Spinal cord (tissue), 10 donors: ENCODE measurements at places on chromosomes 16 and 17. TPM values are rescaled to one million over a fixed set of nuclear protein-coding genes. Genes with fewer than 3 reads are reported as not detected.

DNA sequence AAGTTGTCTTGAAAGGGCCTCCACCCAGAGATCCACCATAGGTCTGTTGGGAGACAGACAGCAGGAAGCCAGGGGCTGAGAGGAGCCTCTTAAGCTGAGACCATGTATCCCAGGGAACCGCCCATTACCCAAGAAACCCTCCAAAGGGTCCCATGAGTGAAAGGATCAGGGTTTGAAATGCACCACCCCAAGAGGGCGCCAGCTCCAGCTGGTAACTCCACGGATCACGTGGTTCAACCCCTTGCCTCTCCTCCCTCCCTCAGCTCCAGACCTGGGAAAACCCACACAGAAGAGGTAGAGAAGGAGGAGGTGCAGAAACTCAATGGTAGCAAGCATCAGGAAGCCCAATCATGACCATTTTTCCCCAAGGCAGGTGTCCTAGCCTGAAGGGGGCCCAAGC is 148.7 kb downstream of the AIPL1 start:
- H3K27ac ChIP-seq = no peak overlapping the region
- H3K27me3 ChIP-seq = no peaks in the 10 kb centered on the region
- no peaks in the 10 kb centered on the region for H3K36me3 ChIP-seq
- DNase-seq = no peak
- no peak overlapping the region for H3K4me3 ChIP-seq

The PRSS8 gene
- 0.94 TPM for total RNA-seq

GRCh38 chr17:3814361-3814760 is 13.4 kb upstream of the ITGAE start:
- H3K27me3 ChIP-seq = no peaks in the 10 kb centered on the region
- DNase-seq = no peak
- H3K4me1 ChIP-seq = no peaks in the 10 kb centered on the region
- no peak overlapping the region for H3K27ac ChIP-seq

The CDC6 gene
- 6.7 TPM for total RNA-seq

- H3K27ac ChIP-seq = no peak overlapping the region
- no peak for DNase-seq
- H3K36me3 ChIP-seq = peaks cover 85% of the 10 kb centered on the region
- no peak overlapping the region for H3K4me3 ChIP-seq
- H3K27me3 ChIP-seq = no peaks in the 10 kb centered on the region
Observed at GRCh38 chr17:2691965-2692780, 19.4 kb downstream of the CLUH start.

The ANKFY1 gene
- total RNA-seq = 51.5 TPM

GRCh38 chr16:30663820-30664219 is 5.6 kb downstream of the FBRS start:
- no peak overlapping the region for H3K27ac ChIP-seq
- no peak overlapping the region for H3K4me3 ChIP-seq
- H3K27me3 ChIP-seq = no peaks in the 10 kb centered on the region
- H3K4me1 ChIP-seq = peaks cover 34% of the 10 kb centered on the region
- no peak for DNase-seq

GRCh38 chr16:57308041-57308440 is 23.6 kb upstream of the PLLP start:
- no peak overlapping the region for H3K4me3 ChIP-seq
- peaks cover 8% of the 10 kb centered on the region for H3K4me1 ChIP-seq
- no peak overlapping the region for H3K27ac ChIP-seq
- no peaks in the 10 kb centered on the region for H3K27me3 ChIP-seq
- H3K36me3 ChIP-seq = no peaks in the 10 kb centered on the region

The CCR7 gene
- 0.11 TPM for total RNA-seq

The CES3 gene
- total RNA-seq = 2.1 TPM

DNA sequence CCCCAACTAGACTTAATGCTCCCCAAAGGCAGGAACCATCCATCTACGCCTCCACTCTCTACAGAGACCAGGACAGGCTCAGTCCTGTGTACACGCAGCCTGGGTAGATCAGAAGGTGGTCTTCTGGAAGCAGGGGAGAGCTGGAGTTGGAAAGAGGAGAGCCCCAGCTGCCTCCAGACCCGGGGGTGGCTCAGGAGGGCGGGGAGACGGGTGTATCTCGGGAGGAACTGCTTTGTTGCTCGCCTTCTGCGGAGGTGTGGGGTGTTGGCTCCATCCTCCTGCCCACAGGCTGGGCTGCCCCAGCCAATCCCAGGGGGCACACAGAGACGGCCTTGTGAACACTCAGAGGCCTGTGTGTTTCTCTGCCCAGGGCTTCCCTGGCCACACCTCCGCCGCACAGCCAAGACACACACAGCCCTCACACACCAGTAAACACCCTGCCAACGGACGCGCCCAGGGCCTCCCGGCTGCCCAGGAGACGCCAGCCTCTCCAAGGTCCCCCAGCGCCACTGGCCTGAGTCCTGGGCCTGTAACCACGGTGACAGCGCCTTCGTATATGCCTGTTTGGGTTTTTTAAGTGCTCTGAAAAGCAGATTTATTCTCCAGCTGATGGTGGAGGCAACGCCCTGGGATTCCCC is 143.4 kb upstream of the CDC42EP4 start:
- DNase-seq = peak; percentile 67
- no peak overlapping the region for H3K27ac ChIP-seq

DNA sequence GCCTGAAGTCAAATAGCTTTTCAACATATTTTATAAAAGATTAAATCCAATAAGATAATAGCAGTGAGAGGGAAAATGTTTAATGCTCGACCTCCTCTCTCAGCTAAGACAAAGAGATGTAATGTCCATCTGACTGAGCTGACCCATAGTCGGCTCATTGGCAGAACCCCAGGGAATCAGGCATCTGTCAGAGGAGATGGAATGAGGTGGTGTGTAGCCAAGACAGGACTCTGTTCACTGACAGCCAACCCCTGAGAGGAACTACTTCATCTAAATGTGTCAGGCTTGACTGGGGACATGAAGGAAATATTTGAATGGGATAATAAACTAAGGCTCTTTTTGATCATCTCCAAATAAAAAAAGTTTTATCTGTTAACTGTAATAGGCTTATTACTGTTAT is 188.0 kb downstream of the CDH11 start:
- H3K27ac ChIP-seq = no peak overlapping the region
- no peak overlapping the region for H3K4me3 ChIP-seq
- DNase-seq = peak; percentile 23
- H3K36me3 ChIP-seq = no peaks in the 10 kb centered on the region
- no peaks in the 10 kb centered on the region for H3K27me3 ChIP-seq

The ITGAX gene
- 2.8 TPM for total RNA-seq

DNA sequence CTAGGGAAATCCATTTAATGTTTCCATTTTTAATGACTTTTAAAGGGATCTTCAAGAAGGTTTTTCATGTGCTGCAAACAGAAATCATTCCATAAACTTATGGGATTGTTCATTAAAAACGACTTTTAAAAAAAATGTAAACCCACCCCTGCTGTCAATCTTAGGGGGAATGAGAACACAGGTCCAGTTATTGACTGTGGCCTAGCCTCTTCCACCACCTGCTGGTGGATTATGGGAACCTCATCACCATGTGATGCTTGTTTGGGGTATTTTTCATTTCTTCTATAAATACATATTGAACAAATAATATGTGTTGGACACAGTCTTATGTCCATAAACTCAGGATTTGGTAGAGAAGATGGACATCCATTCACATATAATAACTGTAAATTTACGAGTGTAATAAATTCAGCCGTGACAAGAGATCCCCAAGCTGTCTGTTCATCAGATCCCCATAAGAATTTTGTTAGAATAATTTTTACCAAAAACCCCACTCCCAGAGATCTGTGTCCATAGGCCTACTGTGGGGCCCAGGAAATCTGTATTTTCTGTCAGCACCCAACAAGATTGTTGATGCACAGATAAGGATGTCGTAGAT is 42.0 kb upstream of the TMC5 start:
- no peak overlapping the region for H3K4me3 ChIP-seq
- no peaks in the 10 kb centered on the region for H3K36me3 ChIP-seq
- H3K27ac ChIP-seq = no peak overlapping the region
- H3K27me3 ChIP-seq = no peaks in the 10 kb centered on the region
- DNase-seq = peak; percentile 89

- H3K27ac ChIP-seq = no peak overlapping the region
- H3K4me1 ChIP-seq = peaks cover 51% of the 10 kb centered on the region
- no peak for DNase-seq
- no peak overlapping the region for H3K4me3 ChIP-seq
- no peaks in the 10 kb centered on the region for H3K27me3 ChIP-seq
- H3K36me3 ChIP-seq = peaks cover 84% of the 10 kb centered on the region
Observed at GRCh38 chr17:78970834-78971755, 8.6 kb downstream of the LGALS3BP start.

DNA sequence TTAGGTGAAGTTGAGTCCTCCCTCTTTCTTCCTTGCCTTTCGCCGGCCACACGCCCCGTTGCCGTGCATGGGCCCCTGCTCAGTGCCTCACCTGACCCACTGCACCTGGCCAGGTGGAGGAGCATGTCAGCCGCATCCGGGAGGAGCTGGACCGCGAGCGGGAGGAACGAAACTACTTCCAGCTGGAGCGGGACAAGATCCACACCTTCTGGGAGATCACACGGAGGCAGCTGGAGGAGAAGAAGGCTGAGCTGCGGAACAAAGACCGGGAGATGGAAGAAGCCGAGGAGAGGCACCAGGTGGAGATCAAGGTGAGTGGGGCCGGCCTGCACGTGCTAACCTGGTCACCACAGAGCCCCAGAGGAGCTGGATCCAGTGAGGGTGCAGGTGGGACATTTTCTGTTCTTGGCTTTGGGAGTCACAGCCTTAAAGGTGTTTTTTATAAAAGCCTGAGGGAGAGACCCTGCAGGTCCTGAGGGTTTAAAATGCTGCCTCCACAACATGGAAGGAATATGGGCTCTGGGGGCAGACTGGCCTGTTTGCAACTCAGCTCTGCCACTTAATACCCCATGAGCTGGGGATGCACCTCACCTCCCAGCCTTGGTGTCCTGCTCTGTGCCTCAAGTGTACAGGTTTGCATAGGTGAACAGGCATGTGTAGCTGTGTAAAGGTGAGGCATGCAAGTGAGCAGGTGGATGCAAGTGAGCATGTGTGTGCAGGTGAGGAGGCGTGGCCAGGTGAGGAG is 12.1 kb upstream of the DBNDD1 start:
- H3K4me3 ChIP-seq = no peak overlapping the region
- H3K36me3 ChIP-seq = peaks cover 62% of the 10 kb centered on the region
- no peak for DNase-seq
- no peaks in the 10 kb centered on the region for H3K27me3 ChIP-seq
- H3K4me1 ChIP-seq = no peaks in the 10 kb centered on the region
- H3K27ac ChIP-seq = no peak overlapping the region

- no peak overlapping the region for H3K27ac ChIP-seq
- no peak for DNase-seq
- H3K4me1 ChIP-seq = no peaks in the 10 kb centered on the region
- H3K4me3 ChIP-seq = no peak overlapping the region
Observed at GRCh38 chr17:43405861-43406260, 7.1 kb downstream of the ARL4D start.

The TBC1D26 gene
- total RNA-seq = 0.20 TPM

The LRRC75A gene
- total RNA-seq = 6.9 TPM

- H3K36me3 ChIP-seq = no peaks in the 10 kb centered on the region
- DNase-seq = no peak
Observed at GRCh38 chr16:83472776-83473501, 334.8 kb upstream of the HSBP1 start.

GRCh38 chr17:59456923-59457615 is 108.3 kb upstream of the DHX40 start:
- H3K4me1 ChIP-seq = no peaks in the 10 kb centered on the region
- no peak overlapping the region for H3K4me3 ChIP-seq
- no peaks in the 10 kb centered on the region for H3K27me3 ChIP-seq
- H3K36me3 ChIP-seq = no peaks in the 10 kb centered on the region
- H3K27ac ChIP-seq = no peak overlapping the region

The REXO5 gene
- 10.8 TPM for total RNA-seq

DNA sequence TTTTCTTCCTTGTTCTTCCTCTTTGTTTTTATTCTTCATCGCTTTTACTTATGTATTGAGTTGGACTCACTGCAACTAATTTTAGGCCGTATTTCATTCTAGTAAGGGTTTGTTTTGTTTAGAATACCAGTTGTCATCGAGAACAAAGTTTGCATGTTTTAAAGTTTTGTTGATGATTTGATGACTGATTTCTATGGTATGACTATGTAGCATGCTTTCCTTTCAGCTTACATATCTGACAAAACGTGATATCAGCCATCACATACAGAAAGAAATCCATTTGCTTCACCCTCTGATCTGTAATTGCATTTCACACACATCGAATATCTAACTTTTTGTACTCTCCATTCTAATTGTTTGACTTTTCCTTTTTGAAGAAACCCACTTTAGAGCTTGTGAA is 4.0 kb downstream of the PRKCA start:
- DNase-seq = no peak
- no peak overlapping the region for H3K4me3 ChIP-seq
- H3K27me3 ChIP-seq = no peaks in the 10 kb centered on the region
- H3K27ac ChIP-seq = peak overlapping the region; percentile 49

The G6PC1 gene
- not detected for total RNA-seq

DNA sequence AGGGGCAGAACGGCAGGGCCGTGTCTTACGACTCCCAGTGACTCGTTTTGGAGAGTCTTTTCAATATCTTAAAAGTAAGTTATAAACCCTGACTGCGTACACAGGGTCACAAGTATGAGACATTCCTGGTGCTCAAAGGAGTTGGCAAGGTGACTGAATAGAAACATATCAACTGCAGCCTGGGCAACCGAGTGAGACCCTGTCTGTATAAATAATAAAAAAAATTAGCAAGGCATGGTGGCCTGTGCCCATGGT is 83.3 kb downstream of the PGS1 start:
- H3K36me3 ChIP-seq = peaks cover 3% of the 10 kb centered on the region
- H3K4me3 ChIP-seq = no peak overlapping the region
- peaks cover 17% of the 10 kb centered on the region for H3K4me1 ChIP-seq

DNA sequence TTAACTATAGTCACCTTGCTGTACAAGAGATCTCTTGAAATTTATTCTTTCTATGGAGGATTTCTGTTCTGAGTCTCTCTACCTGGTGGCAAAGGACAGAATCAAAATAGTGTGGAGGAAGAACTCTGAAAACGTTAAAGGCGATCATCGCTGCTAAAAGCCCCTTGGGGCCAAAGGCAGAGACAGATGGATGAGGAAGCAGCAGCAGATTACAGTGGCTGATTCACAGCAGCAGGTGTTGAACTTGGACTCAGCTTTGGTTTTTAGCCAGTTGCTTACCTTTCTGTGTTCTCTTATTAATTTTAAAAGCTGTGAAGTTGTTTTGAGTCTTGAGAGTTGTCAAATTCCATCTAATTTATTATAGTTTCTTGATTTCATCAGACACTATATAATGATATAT is 956.1 kb upstream of the GOT2 start:
- H3K27me3 ChIP-seq = no peaks in the 10 kb centered on the region
- H3K27ac ChIP-seq = no peak overlapping the region
- no peak overlapping the region for H3K4me3 ChIP-seq
- H3K4me1 ChIP-seq = no peaks in the 10 kb centered on the region
- H3K36me3 ChIP-seq = no peaks in the 10 kb centered on the region

The RAMP2 gene
- total RNA-seq = 106 TPM

The ERCC4 gene
- total RNA-seq = 13.3 TPM

GRCh38 chr16:69089091-69089910 is 16.2 kb upstream of the HAS3 start:
- H3K36me3 ChIP-seq = peaks cover 15% of the 10 kb centered on the region
- no peak overlapping the region for H3K27ac ChIP-seq
- no peak for DNase-seq
- H3K27me3 ChIP-seq = no peaks in the 10 kb centered on the region

The PKMYT1 gene
- 7.2 TPM for total RNA-seq
